Stimulated activated CD4-positive, alpha-beta T cell treated with anti-CD3 and anti-CD28 coated beads, TNF-alpha, amount 100 ng/mL, for 1 hour (primary cell): ENCODE measurements at places on chromosomes 3 and 15.

- DNase-seq: no peak
Observed at GRCh38 chr3:147394884-147395225, 11.5 kb downstream of the ZIC4 start.

GRCh38 chr3:54537506-54537905 lies 390.4 kb downstream of the LRTM1 start:
- DNase-seq: no peak

GRCh38 chr3:63952248-63952594 lies 40.0 kb upstream of the SCAANT1 start:
- no peak for DNase-seq

- DNase-seq: no peak
Observed at GRCh38 chr3:64422932-64423331, 197.7 kb upstream of the PRICKLE2 start.

- DNase-seq: no peak
Observed at GRCh38 chr3:46640927-46641326, 28.6 kb downstream of the FAM240A start.

GRCh38 chr15:47041301-47041700 lies 676.0 kb upstream of the SEMA6D start:
- no peak for DNase-seq

- no peak for DNase-seq
Observed at GRCh38 chr3:52721002-52721729, 15.3 kb downstream of the SPCS1 start.
